ENCODE measurements at places on chromosomes 2 and 18.

GRCh38 chr2:204329016-204329415, 216.3 kb upstream of the PARD3B start:
- no peak for DNase-seq

- no peak for DNase-seq
Measured at GRCh38 chr18:4807604-4808293, 352.6 kb upstream of the DLGAP1 start.

DNA sequence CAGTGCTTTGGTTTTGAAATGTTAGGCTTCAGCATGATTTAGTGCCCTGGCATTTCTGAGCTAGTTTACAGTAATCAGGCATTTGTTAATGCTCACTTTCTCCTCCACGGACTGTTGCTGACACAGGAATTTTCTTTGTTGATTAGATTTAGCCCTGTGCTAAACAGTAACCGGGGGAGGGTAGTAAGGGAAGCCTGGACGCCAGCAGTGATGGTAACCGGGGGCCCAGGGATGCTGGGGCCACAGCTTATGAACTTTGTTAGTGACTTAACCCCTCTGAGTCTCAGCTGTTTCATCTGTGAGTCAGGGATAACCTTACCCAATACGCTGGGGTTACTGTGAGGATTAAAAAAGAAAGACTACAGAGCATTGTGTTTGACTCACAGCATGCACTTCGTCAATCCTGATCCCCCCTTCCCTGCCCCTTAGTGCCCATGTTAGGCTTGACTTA, 33.5 kb downstream of the KLHL29 start:
- peak; percentile 63 for DNase-seq

DNA sequence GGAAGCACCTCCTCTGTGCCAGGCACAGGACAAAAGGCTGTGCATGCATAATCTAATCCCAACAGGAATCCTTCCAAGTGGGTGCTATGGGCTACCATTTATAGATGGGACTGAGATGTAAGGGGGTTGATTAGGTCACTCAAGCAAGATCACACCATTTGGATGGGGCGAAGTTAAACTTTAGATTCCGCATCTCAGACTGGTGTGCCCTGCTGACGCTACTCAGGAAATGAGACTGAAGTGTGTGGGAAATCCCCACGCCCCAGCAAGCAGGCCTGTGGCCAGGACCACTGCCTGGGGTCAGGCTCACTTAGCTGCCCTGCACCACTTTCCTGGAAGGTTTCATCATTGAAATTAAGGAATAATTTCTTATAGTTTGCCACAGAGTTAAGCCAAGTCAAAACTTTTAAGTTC, 70.5 kb upstream of the PPP1CB start:
- no peak for DNase-seq

DNA sequence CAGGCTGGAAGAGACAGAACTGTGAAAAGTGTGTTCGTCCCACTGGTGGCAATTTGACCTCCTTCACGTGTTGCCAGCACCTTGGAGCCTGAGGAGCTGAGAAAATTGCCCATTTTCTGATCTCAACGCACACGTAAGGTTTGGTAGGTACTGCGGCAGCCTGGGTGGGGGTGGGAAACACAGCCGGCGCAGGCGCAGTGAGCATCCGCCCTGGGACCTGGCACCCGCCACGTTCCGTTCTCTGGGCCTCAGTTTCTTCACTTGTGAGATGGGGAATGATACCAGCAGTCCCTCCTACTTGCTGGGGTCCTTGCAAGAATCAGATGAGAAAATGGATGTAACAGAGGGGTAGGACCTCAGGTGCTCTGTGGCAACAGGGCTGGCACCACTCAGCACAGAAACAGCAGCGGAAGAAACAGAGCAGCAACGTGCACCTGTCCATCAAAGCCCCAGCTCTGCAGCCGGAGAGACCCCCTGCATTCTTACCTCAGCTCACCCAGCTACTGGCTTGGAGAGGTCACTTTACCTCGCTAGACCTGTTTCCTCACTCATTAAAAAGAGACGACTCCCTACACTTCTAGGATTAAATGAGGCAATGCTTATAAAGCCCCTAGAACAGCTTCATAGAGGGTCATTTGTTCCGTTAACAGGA, 458.0 kb upstream of the ID2 start:
- DNase-seq: no peak

- no peak for DNase-seq
Measured at GRCh38 chr2:24285484-24286152, 74.7 kb downstream of the ITSN2 start.

GRCh38 chr2:187118331-187119099, 269.5 kb upstream of the ZSWIM2 start:
- DNase-seq: no peak

GRCh38 chr2:202870431-202871299, 901 bp downstream of the ICA1L start:
- no peak for DNase-seq

- no peak for DNase-seq
Measured at GRCh38 chr2:159817283-159817682, 19.3 kb upstream of the CD302 start.

DNA sequence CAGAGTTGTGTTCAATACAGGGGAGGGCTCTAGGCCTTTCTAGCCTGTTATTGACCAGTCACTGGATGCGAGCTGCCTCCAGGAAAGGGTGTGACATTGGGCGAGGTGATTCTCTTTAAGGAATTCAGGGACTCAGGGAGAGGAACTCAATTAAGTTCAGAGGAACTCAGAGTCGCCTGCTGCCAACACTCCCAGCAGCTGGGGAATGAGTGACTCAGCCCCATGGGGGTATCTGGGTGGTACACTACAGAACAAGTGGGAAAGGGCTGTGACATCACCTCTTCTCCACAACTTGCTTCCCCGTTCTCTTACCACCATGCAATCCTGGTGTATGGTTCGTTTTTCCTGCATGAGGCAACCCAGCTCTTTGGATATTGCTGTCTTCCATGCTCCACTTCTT, 50.4 kb upstream of the CYRIA start:
- DNase-seq: no peak

DNA sequence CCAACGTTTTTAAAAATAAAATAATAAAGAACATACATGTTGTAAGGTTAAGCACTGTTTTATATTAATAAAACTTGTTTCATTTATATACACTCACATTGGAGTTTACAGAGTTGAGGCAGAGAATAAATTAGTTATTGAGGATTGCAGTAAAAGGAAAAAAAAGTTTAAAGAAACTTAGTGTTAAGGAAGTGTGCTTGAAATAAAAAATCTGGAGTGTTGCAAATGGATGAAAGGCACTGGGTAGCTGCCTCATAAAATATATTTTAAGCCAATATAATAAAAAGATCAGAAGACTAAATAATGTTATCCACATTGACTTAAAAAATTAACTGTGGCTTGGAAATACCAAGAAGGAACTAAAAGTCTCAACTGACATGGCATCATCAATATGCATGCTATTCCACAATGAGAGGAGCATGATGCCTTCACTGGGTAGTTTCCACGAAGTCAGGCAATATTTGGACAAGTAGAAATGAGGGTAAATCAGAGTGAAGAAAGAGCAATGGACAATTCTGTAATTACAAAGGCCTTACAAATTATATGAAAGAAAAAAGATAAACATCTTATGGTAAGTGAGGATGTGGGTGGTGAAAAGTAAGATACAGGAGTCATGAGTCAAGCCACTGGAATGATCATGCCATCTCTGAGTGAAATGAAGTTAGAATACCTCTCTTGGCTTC, 2.5 kb downstream of the GALNT3 start:
- DNase-seq: no peak

GRCh38 chr2:72010647-72011369, 136.9 kb downstream of the CYP26B1 start:
- DNase-seq: no peak

- DNase-seq: no peak
Measured at GRCh38 chr2:29012211-29012681, 31.1 kb downstream of the TOGARAM2 start.

Measured in AG04450 (cell line).